ENCODE measurements at places on chromosomes 4 and X.

DNA sequence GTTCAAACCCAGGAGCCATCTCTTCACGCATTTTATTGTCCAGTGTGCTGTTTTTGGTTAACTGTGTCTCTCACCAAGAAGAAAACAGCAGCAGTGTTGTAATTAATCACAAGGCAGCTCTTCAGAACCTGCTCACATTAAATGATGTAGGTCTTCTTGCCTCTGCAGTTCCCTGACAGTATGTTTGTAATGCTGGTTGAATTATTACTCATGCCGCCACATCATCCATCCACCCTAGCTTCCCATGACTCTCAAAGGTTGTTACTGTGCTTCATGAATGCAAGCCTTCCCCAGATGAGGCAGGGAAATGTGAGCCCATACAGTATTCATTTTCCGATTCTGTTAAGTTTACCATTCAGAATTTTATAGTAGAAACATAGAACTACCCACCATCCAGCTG lies 17.4 kb downstream of the TLR10 start:
- no peak for DNase-seq

DNA sequence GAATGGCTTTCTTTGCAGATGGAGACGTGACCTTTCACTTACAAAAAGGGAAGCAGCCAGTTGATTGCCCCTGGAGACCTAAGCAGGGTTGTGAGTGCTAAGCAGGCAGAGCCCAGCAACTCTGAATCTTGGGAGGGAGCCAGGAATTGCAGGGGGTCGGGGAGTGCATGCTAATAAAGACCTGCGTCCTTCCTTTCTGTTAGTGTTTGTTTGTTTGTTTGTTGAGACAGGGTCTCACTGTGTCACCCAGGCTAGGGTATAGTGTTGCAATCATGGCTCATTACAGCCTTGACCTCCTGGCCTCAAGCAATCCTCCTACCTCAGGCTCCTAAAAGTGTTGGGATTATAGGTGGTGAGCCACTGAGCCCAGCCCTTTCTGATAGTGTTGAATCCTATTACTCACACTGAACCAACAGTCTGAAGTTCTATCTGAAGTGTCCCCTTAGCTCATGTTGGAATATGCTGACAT lies 137.4 kb downstream of the CEP135 start:
- DNase-seq = no peak

DNA sequence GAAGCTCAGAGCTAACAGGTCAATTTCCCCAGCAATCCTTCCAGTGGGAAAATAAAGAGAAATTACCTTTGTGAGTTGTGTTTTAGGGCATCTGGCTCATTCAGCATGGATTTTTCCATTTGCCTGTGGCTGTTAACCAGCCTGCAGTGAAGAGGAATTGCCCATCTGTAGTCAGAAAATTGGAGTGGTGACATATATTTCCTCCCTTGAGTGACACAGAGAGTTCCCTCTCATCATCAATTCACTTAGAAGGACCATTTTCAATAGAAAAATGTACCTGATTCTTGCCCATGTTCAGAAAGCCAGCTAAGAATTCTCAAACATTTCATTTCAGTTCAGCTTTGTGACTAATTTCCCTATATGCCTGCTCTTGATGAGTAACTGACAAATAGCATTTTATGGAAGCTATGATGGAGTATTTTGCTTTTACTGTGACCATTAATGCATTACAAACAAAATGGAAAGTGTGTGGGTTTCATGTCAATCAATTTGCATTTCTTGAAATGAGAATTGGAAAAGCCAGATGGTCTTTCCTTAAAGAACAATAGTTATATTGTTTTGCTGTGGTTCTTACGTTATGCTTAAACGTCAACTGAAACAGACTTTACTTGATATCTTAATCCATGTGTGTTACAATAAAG lies 155.8 kb downstream of the NWD2 start:
- DNase-seq = no peak

DNA sequence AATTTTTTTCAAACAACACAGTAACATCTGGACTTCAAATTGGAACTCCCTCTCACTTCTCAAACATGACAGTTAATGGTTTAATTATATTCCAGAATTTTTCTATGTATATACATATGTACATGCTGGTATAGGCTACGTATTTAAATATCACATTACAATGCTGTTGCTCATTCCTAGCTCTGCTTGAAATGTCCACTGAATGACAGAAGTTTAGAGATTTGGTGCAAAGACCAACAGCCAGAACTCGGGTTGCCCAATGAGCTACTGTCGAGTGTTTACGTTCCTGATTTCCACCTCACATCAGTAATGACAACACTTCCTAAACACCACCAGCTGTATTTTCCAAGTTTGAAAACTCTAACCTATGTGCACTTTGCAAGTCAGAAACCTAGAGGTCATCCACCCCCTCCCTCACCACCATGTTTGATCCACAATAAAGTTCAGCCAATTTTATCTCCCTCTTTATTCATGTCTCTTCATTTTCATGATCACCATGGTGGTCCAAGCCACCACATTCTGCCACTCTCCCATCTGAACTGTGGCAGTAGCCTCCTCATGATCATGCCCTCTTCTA lies 49.3 kb upstream of the RPL34 start:
- no peak for DNase-seq

GRCh38 chr4:24853142-24853541 lies 57.8 kb downstream of the SOD3 start:
- DNase-seq = no peak

DNA sequence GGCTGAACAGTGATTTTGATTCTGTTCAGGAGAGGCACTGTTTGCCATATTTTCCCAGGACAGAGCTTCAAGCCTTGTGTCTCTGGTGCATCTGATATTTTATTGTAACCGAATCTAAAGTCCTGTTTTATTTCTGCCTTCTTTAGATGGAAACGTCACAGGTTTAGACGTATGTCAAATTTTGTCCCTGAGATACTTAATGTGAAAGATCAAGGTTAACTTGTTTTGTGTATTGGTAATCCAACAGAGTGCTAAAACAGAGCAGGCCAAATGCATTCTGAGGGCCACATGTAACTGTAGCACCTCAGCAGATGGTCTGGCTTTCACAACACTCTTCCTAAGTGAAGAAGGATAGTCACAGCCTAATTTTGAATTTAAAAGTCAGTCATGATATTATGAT lies at the start of gene GNRHR:
TSS of gene GNRHR (minus strand) at position 101 of the 400 bp plus-strand sequence. CDS start at position 48, 53 bp downstream.
- DNase-seq = no peak

GRCh38 chr4:55830716-55831115 lies 11.1 kb downstream of the EXOC1L start:
- DNase-seq = no peak

DNA sequence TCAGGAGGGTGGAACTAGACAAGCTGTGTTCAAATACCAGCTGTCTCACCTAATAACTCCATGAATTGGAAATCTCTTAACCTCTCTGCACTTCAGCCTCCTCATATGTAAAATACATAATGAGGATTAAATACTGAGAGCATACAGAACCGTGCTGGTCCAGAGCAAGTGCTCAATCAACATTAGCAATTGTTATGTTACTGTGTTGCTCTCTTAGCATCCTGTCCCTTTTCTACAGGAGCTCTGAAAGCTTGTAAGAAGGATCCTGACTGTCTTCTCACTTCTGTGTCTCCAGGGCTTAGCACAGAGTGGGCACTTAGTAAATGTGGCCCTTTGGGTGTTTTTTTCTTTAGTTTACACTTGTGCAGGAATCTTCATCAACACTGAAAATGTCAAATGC lies 1456.1 kb upstream of the IGFBP7 start:
- DNase-seq = no peak

DNA sequence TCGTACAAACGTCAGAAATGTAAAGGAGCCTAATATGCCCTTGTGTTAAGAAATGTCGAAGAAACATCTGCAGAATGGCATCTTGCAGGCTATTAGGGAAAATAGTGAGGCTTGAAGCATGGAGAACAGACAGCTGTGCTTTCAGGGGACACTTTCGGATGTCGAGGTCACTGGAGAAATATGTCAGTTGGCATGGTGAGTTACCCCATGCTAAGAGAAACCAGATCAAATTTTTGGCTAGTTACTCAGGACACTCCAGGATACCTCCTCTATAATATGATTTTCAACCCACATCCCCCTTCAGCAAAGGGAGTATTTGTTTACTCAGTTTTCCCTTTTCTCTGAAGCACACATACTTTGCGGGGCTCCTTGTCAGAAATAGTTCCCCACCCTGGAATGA lies 171.4 kb downstream of the GPC3 start:
- no peak for DNase-seq

GRCh38 chr4:185878633-185879032 lies 66.6 kb upstream of the SORBS2 start:
- DNase-seq = no peak

Measured in NCI-H187 (cell line).